Midbrain (tissue), 1 donor: ENCODE measurements at places on chromosomes 5 and 9.

- DNase-seq, result no peak
Measured at GRCh38 chr9:97366889-97367288, 45.0 kb upstream of the TDRD7 start.

GRCh38 chr9:33297432-33297831 lies 7.1 kb downstream of the NFX1 start:
- DNase-seq, result peak; percentile 39

DNA sequence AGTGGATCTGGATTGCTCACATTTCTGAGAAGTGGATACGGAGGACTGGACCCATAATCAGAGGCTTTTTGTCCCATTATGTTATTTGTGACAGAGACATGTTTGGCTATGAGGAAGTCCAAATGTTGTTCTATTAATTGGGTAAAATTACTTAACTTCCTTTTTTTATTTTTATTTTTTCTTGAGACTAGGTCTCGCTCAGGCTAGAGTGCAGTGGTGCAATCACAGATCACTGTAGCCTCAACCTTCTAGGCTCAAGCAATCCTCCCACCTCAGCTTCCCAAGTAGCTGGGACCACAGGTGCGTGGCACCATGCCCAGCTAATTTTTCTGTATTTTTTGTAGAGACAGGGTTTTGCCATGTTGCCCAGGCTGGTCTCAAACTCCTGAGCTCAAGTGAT lies 11.9 kb upstream of the PGGT1B start:
- no peak for DNase-seq

DNA sequence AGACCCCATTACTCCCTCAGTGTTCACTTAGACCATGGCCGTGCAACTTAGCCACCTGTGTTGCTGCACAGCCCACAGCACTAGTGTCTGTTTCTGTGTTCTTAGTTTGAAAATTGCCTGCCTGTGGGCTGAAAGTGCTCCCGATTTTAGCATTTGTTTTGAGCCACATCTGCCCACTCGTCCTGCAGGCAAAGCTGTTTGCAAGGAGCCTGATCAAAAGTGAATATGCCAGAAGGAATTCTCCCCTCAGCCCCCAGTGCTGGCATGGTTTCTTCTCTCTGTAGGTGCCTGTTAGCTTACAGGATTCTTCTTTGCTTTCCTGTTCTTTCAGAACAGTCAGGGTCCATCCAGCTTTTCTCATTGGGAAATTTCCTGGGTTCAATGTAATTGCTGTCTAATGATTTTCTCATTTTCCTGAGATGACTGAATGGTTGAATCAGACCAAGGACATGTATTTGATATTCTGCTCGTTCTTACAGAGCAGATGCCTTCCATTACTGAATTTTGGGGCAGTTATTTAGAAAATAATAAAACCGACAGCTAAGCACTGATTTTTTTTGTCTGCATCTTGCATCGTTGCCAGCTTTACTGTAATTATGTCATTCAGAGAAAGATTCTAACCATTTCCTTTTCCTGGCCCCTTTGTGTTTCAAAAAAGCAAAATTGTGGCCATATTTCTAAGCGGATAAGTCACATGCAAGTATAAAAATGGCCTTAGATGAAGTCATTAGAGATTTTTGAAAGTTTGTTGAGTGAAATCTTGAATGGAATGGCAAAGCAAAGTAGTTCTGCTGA lies 111.1 kb upstream of the CKMT2 start:
- no peak for DNase-seq

DNA sequence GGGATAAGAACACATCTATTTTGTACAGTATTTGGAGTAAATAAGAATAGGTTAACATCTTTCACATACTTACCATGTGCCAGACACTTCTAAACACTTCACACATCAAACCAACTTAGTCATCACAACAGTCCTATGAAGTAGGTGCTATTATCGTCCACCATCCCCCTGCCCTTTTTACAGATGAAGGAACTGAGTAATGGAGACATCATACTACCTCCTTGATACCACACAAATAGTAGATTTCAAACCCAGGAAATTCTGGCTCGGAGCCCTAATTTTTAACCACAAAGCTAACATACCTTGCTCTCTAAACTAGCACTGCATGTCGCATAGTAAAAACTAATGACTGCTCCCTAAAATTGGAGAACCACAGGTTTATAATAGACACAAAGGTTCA lies 4.2 kb upstream of the ZNF366 start:
- no peak for DNase-seq

DNA sequence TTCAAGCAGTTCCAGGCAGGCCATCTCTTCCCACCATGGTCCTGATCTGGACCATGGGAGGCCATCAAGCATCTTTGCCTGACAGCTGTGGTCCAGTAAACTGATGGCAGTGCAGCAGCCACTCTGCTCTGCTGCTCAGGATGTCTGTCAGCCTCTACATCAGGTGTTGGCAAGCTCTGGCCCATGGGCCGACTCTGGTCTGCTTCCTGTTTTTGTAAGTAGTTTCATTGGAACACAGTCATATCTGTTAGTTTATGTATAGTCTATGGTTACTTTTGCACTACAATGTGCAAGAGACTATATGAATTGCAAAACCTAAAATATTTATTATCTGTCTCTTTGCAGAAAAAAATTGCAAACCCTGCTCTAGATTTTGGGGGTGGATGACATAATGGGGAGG lies 225.0 kb downstream of the KCTD16 start:
- DNase-seq, result no peak

DNA sequence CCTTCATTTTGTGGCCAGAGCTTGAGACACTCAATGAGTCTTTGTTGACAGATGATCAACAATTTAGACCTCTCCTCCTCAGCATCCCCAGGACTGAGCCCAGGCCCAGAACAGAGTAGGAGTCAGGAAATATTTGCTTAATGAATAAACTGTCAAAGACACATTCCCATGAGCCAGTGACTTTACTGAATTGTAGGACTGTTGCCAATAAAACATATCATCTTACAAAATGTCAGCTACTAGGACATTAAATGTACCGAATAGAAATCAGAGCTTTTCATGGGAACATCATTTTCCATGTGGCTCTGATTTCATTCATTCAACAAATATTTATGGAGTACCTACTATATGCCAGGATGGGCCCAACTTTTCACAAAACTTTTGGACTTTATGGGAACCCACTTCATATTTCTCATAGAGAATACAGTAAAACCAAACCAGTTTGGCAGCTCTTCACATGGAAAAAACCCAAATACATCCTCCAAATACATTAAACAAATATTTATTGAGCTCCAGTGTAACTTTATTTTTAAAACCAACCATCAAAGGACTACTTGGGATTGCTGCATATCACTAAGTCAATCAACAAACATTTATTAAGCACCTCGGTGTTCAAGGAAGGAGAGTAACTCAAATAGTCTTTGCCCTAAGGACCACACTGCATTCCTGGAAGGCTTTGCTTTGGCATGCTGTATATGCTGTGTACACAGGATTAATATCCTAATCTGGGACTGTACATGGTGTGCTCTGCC lies 11.4 kb downstream of the VDAC1 start:
- no peak for DNase-seq

- DNase-seq, result no peak
Measured at GRCh38 chr5:102867992-102868662, 113.0 kb downstream of the PAM start.

- no peak for DNase-seq
Measured at GRCh38 chr9:8457055-8457454, 657.5 kb upstream of the DMAC1 start.

GRCh38 chr9:124222109-124222508 lies 35.6 kb upstream of the NEK6 start:
- DNase-seq, result no peak

- DNase-seq, result peak; percentile 5
Measured at GRCh38 chr5:121630402-121630801, 221.3 kb upstream of the FTMT start.

GRCh38 chr5:59428391-59428790 lies 465.1 kb downstream of the PDE4D start:
- no peak for DNase-seq

- DNase-seq, result no peak
Measured at GRCh38 chr5:9927521-9927997, 297.4 kb upstream of the TAS2R1 start.

GRCh38 chr9:91714020-91714806 lies 235.8 kb downstream of the ROR2 start:
- no peak for DNase-seq

GRCh38 chr5:149521739-149522685 lies 29.2 kb downstream of the CSNK1A1 start:
- DNase-seq, result no peak

GRCh38 chr5:90142541-90142940 lies 267.0 kb downstream of the CETN3 start:
- no peak for DNase-seq

DNA sequence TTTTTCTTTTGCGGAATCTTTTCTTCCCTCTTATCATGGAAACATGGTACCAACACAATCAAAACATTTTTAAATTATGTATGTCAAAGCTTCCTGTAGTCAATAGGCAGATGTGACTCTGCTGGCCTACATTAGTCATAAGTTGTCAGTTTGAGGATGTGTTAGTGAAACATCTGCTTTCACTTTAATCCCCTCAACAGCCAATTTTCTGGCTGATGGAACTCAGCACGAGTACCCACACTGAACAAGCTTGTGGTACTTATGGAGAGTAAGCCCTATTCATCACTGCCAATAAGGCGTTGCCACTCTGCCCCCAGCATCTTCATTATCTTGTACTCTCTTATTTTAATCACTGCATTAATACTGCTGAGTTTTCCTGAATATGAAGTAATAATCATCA lies 1034.4 kb downstream of the CDH9 start:
- no peak for DNase-seq

DNA sequence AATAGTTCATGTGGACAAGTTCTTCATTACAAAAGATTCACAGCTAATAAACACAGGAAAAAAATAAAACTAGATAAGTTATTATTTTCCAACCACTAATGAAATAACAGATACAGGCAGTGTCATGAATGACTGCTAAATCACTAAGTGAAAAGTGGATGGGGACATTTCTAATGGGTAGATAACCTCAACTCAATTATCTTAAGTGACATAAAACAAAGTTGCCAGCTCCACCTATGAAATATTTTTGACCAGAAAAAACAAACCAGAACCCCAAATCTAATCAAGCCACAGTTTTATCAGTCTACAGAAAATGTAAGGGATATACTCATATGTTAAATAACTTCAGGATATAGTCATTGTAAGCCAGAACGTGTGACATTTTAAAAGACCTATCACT lies 74.4 kb downstream of the AGTPBP1 start:
- no peak for DNase-seq

GRCh38 chr9:137504432-137504777 lies 45.3 kb upstream of the NSMF start:
- no peak for DNase-seq

DNA sequence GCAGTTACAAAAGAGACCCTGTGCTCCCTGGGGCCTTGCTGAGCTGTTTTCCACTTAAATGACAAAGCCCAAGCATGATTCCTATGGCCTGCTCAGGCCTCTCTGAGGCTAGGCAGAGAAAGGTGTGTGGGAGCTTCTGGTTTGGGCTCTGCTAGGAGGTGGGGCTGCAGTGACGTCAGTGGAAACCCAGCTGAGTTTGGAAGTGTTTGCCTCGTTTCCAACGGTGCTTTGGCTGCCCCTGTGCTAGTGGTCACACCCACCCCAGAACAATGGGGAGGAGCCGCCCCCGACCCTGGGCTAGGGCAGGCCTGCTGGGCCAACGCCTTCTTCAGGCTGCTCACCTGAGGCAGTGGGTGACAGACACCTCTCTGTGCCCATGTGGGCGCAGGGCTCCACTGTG lies 10.4 kb downstream of the ANGPTL2 start:
- DNase-seq, result no peak

DNA sequence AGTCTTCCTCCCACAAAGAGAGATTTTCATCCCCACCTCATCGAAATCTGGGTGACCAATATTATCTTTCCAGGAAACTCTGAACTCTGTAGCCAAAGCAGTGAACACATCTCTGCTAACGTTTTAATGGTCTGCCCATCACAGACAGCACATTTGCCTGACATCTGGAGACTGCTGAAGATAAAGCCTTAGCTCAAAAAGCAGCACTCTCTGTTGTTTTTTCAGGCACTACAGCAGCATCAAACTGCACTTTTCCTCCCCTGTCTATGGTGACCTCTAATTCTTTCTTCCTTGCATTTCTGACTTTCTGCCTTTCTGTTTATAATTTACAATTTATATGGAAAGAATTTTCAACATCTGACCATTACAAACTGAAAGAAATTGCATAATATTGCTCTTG lies 66.8 kb downstream of the RAB3C start:
- no peak for DNase-seq

- DNase-seq, result peak; percentile 8
Measured at GRCh38 chr5:139443831-139444453, 4.6 kb upstream of the DNAJC18 start.

DNA sequence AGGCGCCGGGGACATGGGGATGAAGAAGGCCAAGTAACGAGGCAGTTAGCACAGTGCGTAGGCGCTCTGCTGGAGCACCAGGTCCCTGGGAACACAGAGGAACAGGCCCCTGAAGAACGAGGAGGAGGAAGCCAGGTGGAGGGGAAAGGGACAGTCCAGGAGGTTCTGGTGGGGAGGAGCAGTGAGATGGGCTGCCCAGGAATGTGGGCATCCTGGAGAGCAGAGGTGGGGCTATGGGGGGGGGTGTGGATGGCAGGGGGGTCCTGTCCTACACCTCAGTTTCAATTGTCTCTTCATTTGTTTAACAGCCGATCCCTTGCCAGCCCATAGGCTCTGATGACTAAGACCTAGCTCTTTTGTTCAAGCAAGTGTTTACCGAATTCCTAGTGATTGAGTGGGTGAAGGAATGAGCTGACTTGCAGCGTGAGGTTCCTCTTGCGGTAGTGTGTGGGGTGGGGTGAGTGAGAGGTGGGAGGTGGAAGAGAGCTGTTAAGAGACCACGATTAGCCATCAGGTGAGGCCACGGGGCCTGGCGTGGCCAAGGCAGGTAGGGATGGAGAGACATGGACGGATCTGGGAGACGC lies 8.4 kb upstream of the PHYHD1 start:
- no peak for DNase-seq

- DNase-seq, result no peak
Measured at GRCh38 chr5:159891371-159891770, 24.9 kb upstream of the ADRA1B start.

GRCh38 chr5:118293378-118293777 lies 695.0 kb downstream of the DTWD2 start:
- no peak for DNase-seq

DNA sequence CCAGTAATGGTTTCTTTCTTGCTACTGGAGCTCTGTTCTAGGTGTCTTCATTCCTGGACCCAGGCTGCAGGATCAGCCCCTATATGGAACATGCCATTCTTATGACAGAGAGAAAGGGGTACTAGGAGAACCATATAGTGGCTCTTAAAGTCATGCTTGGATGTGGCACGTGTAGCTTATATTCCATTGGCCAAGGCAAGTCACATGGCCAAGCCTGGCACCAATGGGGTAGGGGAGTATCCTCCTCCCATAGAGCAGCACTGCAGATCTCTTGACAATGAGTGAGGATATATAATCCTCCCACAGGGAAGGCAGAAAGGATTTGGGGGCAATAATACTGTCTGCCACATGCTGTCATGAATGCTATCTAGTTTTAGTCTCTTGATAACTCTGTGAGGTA lies 193.3 kb downstream of the PALM2AKAP2 start:
- DNase-seq, result no peak

GRCh38 chr5:143207563-143208364 lies 195.7 kb downstream of the NR3C1 start:
- DNase-seq, result no peak
